ENCODE measurements at places on chromosomes 7 and 10. TPM values are rescaled to one million over a fixed set of nuclear protein-coding genes. Genes with fewer than 3 reads are reported as not detected.

Gene MYO1G
- 0.79 TPM for total RNA-seq

Gene HIBADH
- 69.3 TPM for total RNA-seq

Gene TAS2R41
- not detected for total RNA-seq

GRCh38 chr10:88466786-88467185, 116.3 kb downstream of the RNLS start:
- no peak for DNase-seq

DNA sequence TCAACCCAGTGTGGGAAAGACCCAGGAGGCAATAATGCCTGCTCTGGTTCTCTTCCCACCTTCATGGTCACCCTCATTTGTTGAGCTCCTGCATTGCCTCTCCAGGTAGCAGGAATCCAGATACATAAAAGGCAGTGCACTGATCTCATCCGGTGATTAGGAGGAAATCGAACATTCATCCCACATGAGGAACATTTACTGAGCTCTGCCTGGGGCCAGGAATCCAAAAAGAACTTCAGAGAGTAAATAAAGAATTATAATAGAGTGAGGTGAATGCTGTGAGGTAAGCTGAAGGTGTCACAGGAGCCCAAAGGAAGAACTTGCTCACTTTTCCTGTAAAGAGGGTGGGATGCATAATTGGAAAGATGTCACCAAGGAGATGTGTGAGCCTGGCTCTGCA, 121.2 kb downstream of the RALA start:
- no peak for DNase-seq

GRCh38 chr10:36679554-36679953, 445.8 kb upstream of the ANKRD30A start:
- DNase-seq: no peak

- DNase-seq: no peak
These were observed 35.6 kb downstream of the ACADSB start for GRCh38 chr10:123044391-123044790.

DNA sequence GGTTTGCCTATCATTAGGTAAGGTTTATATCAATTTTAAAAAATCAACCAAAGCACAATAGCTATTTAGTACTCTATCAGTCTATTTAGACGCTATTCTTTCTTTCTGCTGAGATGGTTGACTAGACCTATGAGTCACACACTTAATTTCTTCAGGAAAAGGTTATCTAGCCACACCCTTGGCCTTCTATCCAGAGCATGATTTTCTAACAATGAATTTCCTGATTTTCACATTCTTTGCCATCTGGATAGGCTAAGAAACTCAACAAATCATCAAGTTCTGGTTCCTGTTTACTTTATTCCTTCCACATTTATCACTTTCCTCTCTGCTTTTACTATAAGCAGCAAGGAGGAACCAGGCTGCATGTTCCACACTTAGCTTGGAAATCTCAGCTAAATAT, 8.1 kb downstream of the PRPS1L1 start:
- no peak for DNase-seq

- no peak for DNase-seq
These were observed 112.2 kb downstream of the KIF20B start for GRCh38 chr10:89813546-89813945.

- peak; percentile 36 for DNase-seq
These were observed 265.1 kb downstream of the HTR7 start for GRCh38 chr10:90592638-90593302.

- no peak for DNase-seq
These were observed 36.5 kb downstream of the GRID1 start for GRCh38 chr10:86329896-86330680.

DNA sequence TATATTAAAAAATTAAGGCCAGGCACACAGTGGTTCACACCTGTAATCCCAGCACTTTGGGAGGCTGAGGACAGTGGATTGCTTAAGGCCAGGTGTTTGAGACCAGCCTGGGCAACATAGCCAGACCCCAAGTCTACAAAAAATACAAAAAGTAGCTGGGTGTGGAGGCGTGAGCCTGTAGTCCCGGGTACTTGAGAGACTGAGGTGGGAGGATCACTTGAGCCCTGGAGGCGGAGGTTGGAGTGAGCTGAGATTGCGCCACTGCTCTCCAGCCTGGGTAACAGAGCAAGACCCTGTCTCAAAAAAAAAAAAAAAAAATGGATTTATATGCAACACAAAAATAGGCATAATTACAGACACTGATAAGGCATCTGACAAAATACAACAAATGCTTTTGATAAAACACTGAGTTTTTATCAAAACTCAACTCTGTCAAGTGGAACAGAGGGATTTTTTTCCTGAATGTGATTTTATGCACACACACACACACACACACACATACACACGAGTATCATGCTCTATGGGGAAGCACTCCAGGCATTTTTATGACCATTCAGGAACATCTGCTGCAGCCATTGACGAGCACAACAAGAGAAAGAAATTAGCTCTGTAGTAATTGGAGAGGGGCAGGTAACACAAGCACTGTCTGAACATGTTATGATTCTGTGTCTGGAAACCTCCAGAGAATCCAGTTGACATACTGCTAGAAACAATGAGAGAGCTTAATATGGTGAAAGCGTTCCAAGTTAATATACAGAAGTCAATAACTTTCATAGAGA, 193.1 kb downstream of the WDR37 start:
- no peak for DNase-seq

DNA sequence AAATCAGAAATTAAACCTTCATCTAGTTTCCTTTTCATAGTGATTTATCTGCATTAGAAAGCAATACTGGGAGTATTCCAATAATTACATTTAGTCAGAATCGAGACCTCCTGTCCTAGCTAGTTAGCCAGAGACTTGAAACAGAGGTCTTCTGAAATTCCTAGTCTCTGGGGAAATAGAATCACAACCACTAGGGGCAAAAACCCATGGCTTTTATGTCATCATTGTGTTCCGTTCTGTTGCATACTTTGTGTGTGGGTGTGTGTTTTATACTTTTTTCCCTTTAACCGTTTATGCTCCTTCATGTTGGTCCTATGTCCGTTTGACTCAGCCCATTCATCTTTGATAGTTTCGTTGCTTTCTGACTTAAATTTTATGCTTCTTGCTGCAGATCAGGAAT, 79.8 kb downstream of the RALA start:
- no peak for DNase-seq

GRCh38 chr10:78164702-78165101, 131.0 kb downstream of the RPS24 start:
- no peak for DNase-seq

- DNase-seq: peak; percentile 77
These were observed 1.1 kb downstream of the DDIT4 start for GRCh38 chr10:72274730-72275350.
